ENCODE measurements at places on chromosomes 3 and 15.

DNA sequence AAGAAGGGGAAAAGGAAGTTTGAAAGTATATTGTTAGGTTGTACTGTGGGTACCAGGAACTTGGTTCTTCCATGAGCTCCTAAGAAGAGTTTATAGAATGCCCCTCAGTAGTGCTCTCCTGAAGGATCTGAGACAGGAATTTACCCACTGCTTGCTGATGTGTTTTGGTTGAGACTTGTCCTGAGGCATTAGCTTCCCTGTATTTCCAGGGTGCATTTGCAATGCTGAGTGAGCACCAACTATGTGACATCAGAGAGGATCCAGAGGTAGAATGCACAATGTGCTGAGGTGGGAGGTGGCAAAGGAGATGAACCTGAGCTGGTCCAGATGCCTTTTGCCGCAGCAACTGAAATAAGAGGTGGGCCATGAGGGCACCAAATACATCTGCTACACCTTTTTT is 64.3 kb upstream of the LRRC3B start:
- DNase-seq = no peak

DNA sequence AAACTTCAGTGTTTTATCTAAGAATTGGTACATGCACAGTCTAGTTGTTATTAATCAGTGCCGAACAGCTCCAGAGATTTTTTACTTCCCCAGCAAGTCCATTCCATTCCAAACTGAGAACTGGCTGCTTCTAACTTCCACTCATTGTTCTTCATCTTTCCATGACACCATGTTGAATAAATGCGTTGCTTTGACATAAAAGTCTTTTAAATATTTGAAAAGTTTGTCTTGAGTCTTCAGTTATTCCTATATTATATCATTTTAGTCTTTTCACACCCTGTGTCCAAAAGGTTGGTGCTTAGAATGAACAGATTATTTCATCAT is 65.4 kb downstream of the CMSS1 start:
- no peak for DNase-seq

- DNase-seq = no peak
Observed at GRCh38 chr3:45477041-45477725, 88.8 kb downstream of the LARS2 start.

GRCh38 chr3:169103951-169104941 is 559.3 kb downstream of the MECOM start:
- DNase-seq = no peak

- no peak for DNase-seq
Observed at GRCh38 chr3:12116870-12117269, 41.8 kb downstream of the TIMP4 start.

- DNase-seq = no peak
Observed at GRCh38 chr3:10088256-10088655, 19.8 kb downstream of the FANCD2OS start.

- DNase-seq = no peak
Observed at GRCh38 chr3:45056608-45057301, 30.7 kb downstream of the CLEC3B start.

- no peak for DNase-seq
Observed at GRCh38 chr15:62462268-62462667, 297.2 kb upstream of the C2CD4B start.

All from ecto neural progenitor cell (in vitro differentiated cells).